Peyer's patch (tissue), 4 donors: ENCODE measurements at places on chromosomes 11 and 22. TPM values are rescaled to one million over a fixed set of nuclear protein-coding genes. Genes with fewer than 3 reads are reported as not detected.

- peak; percentile 80 for DNase-seq
Observed at GRCh38 chr11:3808861-3809623, 682 bp downstream of the PGAP2 start.

DNA sequence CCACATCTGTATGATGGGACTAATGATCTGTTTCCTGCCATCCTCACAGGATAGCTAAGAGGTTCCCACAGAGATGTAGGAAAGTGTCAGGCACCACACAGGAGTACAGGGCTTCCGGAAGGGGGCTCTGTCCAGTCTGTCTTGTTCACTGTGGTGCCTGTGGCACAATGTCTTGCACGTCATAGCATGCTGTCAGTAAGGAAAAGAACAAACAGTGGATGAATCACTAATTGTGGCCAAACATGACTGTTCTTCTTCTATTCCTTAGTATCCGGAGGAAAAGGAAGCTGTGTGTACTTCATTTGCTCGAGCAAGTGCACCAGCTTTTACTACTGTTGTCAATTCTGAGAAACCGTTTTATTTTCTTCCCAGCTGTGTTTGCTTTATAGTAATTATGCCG lies 73.4 kb upstream of the YWHAH start:
- DNase-seq: peak; percentile 46

GRCh38 chr11:12258451-12258850 lies 118.9 kb upstream of the PARVA start:
- DNase-seq: no peak

- DNase-seq: no peak
Observed at GRCh38 chr11:61011950-61012736, 40.7 kb downstream of the CD6 start.

The TENM4 gene
- 1.1 TPM for total RNA-seq
